ENCODE measurements at places on chromosomes 5 and 9.

DNA sequence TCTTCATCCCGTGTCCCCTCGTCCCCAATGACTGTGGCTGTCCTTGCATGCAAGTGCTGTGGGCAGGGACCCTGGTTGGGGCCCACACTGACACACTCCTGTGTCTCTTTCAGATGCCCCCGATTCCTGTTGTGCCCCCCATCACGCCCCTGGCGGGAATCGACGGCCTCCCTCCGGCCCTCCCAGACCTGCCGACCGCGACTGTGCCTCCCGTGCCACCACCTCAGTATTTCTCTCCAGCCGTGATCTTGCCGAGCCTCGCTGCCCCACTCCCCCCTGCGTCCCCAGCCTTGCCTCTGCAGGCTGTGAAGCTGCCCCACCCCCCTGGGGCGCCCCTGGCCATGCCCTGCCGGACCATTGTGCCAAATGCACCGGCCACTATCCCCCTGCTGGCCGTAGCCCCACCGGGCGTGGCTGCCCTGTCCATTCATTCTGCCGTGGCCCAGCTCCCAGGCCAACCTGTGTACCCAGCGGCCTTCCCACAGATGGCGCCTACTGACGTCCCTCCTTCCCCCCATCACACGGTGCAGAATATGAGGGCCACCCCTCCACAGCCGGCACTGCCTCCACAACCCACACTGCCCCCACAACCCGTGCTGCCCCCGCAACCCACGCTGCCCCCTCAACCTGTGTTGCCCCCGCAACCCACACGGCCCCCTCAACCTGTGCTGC lies 75.0 kb downstream of the WNK2 start:
- DNase-seq = no peak

- no peak for DNase-seq
Measured at GRCh38 chr9:74728176-74728575, 159.5 kb downstream of the TRPM6 start.

- no peak for DNase-seq
Measured at GRCh38 chr9:81801190-81801589, 111.8 kb upstream of the TLE1 start.

DNA sequence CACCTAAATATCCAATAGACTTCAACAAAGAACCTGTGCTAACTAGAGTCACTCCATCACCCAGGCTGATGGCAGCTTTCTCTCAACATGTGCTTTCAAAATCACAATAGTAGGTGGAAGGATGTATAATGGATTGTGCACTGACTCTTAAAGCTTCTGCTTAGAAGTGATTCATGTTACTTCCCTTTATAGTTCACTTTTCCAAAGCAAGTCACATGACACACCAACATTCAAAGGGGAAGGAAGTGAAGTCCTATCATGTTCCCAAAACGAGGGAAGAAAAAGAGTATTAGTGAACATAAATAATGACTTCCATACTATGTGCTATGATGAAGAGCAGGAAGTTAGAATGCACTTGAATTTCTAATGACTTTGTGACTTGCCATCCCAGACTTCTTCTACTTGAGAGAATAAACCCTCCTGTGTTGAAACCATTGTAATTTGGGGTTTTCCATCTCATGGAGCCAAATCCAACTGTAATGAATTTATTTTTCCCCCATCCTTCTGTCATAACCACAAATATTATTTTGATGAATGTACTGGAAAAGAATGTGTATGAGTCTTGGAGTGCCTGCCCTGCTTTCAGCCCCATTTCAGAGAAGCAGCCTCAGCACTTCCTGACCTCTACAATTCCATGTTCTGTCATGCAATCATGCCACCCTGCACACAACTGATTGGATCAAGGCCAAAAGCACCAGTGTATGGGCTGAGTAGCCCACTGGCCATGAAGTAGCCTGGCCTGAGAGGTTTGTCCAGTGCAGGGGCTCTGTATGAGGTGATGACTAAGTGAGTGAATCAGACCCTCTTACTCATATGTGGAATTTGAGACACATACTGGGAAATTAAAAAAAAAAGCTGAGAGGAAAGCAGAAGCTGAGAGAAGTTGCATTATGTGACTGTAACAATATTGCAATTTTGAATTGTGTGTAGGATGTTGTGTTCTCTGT lies 525.9 kb upstream of the CLINT1 start:
- DNase-seq = peak; percentile 96

DNA sequence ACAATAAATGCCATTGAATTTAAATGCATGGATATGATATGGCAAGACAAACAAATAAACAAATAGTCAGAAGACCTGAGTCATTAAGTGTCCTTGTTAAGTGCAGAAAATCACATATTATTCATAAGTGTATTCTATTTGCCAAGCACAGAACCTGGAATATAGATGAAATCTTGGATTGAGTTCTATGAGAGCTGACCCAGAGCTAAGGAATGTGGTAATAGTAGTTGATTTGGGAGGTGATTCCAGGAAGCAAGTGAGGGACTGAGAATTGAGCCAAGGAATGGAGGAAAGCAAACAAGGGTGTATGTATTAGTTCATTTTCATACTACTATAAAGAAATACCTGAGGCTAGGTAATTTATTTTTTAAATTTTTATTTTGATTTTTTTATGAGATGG lies 208.9 kb downstream of the TRIM32 start:
- DNase-seq = no peak

DNA sequence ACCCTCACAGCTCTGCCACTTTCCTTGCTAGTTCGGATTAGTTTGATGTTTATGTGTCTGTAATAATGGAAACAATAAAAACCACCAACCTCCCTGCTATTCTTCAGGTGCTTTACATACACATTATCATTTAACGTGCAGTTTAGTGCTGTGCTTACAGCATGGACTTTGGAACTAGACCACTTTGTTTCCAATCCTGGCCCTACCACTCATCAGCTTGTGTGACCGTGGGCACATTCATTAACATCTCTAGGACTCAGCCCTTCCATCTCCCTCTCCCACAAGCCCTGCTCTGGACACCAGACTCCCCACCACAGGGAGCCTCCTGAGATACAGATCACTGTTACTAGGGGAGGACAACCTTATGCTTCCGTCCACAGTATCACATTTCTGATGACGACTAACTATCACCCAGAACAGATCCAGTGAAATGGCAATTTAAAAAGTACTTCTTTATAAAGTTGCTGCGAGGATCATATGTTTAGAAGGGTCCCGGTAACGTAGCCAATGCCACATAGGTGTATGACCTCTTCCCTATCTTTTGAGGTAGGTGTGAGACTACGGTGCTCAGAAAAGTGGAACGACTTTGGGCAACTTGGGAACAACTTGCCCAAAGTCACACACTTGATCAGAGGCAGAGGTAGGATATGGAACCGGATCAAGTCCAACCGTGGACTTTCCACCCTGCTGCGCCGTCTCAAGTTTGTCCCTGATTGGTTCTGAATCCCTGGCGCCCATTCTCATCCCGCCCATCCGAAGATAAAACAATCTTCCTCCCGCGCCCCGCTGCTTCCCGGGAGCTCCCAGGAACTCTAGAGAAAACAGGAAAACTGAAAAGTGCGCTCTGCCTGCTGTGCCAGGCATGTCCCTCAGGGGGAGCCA lies 132.4 kb upstream of the NIPBL start:
- peak; percentile 31 for DNase-seq

GRCh38 chr5:95959051-95959887 lies 2.4 kb downstream of the ELL2 start:
- no peak for DNase-seq

- DNase-seq = no peak
Measured at GRCh38 chr5:34789021-34789531, 49.9 kb upstream of the TTC23L start.

- DNase-seq = no peak
Measured at GRCh38 chr5:72234265-72234700, 85.8 kb downstream of the MRPS27 start.

DNA sequence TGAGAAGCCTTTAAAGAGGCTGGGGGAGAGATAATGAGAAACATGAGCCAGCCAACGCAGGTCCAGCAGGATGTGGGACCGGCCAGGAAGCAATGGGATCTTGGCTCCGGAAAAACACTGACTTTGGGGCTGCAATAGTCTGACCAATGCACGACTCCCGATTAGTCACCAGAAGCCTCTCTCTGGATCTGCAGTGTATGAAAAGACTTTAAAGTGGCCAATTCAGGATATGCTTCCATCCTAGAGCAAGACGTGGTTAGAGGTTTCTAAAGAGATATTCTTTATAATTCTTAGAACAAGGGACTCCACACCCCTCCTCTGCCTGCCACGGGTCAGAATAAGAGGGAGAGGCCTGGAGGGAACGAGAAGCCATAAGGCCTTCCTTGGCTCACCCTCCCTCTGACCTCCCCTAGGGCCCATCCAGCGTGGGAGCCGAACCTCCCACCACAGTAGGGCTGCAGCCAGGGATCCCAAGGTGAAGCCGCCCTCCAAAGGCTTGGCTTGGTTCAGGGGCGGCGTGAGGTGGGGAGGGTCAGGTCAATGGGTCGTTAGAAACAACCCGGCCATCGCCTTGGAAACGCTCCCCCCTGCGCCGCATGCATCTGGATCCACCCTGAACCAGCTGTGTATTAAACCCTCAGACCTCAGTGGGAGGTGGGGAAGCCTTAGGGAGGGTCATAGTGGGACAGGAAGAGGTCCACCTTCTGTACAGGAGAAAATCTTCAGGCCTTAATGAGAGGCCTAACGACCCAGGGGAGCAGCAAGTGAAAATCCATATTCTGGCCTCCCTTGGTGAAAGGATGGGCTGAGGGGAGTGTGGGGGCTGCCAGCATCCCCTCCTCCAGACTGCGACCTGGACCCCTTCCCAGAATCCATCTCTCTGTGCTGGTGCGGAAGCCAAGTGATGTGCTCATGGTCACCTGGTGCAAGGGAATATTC lies 11.1 kb downstream of the FGF1 start:
- DNase-seq = peak; percentile 48

DNA sequence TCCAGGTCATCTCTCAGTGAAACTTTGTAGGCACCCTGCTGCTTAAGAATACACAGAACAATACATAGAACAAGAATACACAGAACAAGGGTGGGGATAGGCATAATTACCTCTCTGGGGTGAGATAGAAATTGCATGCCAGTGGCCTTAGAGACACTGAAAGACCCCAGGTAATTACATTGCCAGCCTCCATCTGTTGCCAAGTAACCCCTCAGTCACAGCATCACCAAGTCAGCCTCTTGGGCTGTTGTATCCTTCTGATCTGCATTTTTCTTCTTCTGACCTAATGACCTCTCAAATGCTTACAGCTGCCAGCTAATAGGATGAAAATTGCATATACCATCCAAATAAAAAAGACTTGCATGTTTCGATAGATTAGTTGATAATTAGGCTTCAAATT lies 167.7 kb downstream of the GRIA1 start:
- DNase-seq = no peak

GRCh38 chr5:27830546-27830945 lies 792.2 kb upstream of the CDH9 start:
- DNase-seq = peak; percentile 42

- DNase-seq = no peak
Measured at GRCh38 chr9:121053544-121053943, 3.5 kb upstream of the C5 start.

DNA sequence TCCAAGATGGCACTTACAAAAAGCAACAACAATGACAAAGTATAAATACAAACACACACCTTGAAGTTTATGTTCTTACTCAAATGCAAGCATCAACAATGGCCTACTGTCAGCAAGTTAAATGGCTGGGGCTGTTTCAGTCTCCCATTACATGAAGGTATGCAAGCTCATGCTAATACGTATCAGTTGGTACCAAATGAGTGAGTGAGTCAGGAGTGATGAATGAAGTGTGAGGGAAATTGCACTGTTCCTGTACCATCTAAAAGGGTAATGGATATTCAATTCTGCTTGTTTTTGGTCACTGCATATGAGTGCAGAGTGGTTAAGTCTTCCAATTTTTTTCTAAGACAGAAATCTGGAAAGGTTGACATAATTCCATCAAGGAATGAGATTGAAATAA lies 964.9 kb downstream of the MAT2B start:
- no peak for DNase-seq

DNA sequence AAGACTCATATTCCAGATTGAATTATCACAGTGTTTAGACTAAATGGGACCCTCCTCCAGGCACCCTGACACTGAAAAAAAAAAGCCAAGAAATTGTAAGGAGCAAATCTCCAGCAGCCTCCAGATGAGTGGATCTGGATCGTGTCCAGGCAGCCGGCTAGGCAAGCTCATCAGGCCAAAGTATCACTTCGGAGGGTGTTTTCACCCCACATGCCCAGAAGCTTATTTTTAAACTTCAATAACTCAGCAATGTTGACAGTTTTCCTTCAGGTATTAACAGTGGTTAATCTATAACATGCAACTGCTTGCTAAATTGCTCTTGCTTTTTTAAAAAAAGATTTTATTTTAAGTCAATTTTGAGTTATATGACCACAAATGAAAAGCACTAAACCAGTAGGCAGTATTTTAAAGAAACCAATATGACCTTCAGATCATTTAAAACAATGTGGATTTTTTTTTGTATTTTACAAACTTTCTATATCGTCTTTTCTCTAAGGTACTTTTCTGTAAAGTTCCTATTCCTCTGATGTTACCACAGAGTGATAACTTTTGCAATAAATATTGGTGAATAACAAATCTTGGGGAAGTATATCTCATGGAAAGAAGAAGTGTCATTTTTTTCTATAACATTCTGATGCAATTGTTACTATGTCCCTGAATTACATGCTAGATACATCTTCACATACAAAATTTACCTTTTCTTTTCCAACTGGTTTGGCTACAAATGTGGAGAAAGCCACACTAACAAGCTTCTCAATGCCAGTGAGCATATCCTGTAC lies 30.7 kb downstream of the ACOT12 start:
- no peak for DNase-seq

DNA sequence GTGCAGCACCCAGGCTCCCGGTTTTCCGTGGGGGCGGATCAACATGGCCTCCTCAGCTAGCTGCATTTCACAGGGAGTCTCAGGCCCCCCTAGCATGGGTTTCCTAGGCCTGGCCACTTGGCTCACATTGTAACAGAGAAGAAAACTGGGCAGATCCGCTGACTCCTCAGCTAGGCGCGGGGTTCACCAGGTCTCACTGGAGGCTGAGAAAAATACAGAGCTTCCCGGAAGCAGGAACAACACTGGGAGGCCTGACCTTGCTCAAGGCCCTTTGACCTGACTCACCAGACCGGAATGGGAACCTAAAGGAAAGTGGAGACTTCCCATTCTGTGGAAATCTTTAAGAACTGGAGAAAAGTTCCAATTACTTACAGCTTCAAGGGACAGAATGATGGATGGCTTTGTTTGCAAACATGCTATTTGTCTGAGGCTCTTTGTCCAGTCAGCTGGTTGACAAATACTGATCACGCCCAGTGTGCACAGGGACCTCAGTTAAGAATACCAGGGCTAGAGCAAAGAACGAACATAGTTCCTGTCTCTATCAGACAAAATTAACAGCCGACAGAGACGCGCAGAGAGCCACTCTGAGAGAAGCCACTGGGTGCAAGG lies 88.7 kb upstream of the LRRTM2 start:
- DNase-seq = no peak

DNA sequence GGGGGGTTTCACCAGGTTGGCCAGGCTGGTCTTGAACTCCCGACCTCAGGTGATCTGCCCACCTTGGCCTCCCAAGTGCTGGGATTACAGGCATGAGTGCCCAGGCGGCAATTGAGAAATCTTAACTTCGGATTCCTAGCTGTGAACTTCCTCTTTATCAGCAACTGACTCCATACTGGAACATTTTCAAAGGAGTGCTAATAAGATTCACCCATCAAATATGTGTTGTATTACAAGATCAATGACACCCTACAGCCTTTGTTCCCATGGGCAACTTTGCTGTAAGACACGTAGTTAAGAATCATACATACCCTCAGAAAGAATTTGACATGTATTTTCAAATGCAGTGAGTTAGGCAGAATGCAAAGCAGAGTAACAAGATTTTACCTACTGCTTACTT lies 23.1 kb upstream of the ACOT12 start:
- no peak for DNase-seq

- DNase-seq = no peak
Measured at GRCh38 chr5:39006650-39007049, 67.5 kb downstream of the RICTOR start.

GRCh38 chr5:80871541-80871961 lies 88.6 kb upstream of the RASGRF2 start:
- peak; percentile 1 for DNase-seq

Measured in kidney epithelial cell (primary cell).